RWPE1 (cell line): ENCODE measurements at places on chromosomes 1 and 21.
A peak's percentile ranks its signal among the peaks of the same experiment; 100 is the strongest.

- no peak for DNase-seq
These were observed 79.4 kb downstream of the PAX7 start for GRCh38 chr1:18710002-18710401.

DNA sequence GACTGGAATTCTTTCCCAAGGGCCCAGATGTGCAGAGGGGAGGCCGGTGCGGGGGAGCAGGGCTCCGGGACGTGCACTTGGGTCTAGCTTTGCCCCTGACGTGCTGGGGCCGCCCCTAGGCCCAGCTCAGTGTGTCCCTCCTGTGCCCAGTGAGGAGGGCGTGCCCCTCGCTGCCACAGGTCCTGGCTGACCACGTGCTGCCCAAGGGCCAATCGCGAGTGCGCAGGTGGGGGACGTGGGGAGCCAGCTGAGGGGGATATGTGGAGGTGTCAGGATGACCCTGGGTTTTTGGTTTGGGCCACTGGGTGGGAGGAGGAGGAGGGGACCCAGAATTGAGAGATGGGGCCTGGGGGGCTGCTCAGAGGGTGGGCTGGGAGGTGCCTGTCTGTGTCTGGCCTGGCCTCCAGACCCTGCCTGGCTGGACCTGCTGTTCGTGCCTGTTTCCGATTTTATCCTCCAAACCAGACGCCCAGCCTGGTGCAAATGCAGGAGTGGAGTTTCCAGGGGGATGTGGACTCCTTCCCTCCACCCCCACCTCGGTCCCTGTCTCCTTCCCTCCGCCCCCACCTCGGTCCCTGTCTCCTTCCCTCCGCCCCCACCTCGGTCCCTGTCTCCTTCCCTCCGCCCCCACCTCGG, 6.1 kb upstream of the RNF223 start:
- DNase-seq: peak; percentile 57

GRCh38 chr1:160996178-160996577, 24.8 kb downstream of the F11R start:
- DNase-seq: peak; percentile 82

GRCh38 chr1:232456714-232457113, 173.2 kb downstream of the SIPA1L2 start:
- no peak for DNase-seq

DNA sequence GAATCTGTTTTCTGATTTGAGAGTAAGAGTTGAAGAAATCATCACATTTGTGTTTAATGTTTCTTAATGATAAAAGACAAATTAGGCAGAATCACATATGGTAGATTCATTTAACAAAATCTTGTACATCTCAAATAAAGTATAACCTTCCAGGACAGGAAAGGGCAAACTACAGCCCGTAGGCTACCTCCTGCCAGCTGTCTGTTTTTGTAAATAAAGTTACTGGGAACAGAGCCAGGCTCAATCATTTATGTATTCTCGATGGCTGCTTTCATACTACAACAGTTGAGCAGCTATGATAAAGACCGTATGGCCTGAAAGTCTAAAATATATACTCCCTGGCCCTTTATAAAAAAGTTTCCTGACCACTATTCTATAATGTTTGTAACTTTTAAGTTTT, 204.1 kb downstream of the COL24A1 start:
- no peak for DNase-seq

DNA sequence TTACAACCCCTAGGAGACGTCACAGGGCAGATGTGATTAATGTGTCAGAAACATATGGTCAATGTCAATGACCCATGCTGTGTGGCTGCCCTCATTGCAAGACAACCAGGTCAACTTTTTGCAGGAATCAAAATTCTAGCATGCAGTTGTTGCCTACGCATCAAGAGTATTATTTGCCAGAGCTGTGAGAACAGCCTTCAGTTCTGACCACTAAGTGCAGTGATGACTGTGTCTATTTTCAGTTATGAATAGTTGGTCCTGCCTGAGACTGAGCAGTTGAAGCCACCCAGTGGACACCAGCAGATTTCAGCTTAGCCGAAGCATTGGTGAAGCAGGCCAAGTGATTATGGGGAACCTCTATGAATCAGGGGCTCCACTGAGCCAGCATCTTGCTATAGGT, 47.3 kb downstream of the LYPLAL1 start:
- no peak for DNase-seq

DNA sequence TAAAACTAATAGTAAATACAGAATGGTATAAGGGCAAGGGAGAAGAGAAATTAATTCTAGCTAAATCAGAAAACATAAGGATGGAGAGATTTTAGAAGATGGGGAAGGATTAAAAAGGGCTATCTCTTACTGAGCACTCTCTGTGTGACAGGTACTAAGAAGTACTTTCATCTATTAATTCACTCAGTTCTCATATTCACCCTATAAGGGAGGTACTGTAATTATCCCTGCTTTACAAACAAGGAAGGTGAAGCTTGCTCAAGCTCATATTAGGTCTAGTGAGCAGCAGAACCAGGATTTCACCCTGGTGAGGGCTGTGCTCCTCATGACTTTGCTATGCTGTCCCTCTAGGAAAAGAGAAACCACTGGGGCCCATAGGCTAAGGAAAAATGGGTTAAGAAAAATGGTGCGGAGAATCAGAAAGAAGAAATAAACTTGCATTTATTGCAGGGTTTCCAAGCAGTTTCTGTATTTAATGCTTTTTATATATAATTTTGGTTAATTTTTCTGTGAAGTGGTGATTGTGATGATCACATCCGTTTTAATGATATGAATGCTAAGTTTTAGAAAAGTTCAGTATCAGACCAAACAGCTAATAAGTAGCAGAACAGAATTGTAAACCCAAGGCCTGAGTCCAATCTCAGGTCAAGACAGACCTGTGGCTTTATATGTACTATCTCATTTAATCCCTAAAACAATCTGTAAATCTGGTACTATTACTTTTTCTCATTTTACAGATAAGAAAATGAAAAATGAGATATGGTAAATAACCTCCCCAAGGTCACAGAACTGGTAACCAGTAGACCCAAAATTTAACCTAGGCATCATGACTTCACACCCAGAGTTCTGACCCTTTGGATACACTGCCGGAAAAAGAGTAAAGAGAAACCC, 1.7 kb downstream of the PCNX2 start:
- no peak for DNase-seq
